ENCODE measurements at places on chromosomes 13 and 19. TPM values are rescaled to one million over a fixed set of nuclear protein-coding genes. Genes with fewer than 3 reads are reported as not detected.

CC2D1A gene
- 29.2 TPM for polyA plus RNA-seq

CEACAM19 gene
- polyA plus RNA-seq, result 5.1 TPM

GJB6 gene
- polyA plus RNA-seq, result not detected

RNF113B gene
- not detected for polyA plus RNA-seq

ARRDC5 gene
- polyA plus RNA-seq, result not detected

ACTMAP gene
- polyA plus RNA-seq, result 7.7 TPM

NCAN gene
- not detected for polyA plus RNA-seq

TUBA3C gene
- polyA plus RNA-seq, result not detected
